Activated T-helper 9 cell treated with anti-CD3 and anti-CD28 coated beads, Interleukin-2, amount 50 U/mL, for 16 hours (primary cell): ENCODE measurements at places on chromosomes 6 and 20.

DNA sequence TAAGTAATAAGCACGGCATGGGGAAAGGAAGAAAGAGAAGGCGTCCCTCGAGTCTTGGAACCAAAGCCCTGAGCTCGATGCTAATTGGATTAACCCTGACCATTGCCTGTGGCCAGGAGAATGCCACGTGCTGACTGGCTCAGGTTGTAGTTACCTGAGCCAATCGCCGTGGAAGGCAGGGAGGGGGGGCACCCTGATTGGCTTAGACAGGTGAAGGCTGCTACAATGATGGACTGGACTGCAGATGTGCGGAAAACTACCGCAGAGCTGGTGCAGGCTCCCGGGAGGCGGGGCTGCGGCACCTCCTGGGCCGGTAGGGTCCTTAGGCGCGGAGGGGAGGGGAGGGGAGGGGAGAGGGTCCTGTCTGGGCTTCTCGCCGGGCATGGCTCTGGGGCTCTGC lies 121.3 kb downstream of the TFAP2C start:
- DNase-seq: no peak

DNA sequence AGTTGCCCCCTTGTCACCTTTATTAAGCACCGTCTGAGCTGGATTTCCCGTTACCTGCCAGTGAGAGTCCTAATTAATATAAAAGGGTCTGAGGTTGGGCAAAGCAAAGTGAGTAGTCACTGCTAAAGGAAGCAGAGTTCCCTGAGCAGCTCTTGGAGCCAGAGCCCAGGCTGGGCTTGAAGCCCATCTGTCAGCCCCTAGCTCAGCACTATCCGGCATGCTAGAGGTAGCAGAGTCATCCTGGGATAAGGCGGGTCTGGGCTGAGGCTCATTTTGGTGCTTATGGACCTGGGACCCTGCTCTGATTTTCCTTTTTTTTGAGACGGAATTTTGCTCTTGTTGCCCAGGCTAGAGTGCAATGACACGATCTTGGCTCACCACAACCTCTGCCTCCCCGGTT lies 46.2 kb downstream of the ADNP start:
- DNase-seq: no peak

DNA sequence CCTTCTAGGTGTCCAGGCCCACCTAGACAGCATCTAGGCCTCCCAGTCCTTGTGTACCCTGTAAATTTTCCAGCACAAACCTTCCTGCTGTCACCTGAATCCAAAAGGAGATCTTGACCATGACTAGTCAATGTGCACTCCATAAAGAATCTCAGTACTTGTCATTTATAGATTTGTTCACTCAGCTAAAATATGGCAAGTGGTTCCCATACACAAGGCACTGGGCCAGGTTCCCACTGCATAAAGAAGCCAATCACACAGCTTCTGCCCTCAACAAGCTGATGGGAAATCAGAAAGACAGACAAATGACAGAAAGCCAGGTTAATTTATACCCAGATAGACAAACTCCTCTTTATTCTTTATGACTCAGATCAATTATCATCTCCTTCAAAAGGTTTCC lies 526.8 kb downstream of the CD83 start:
- no peak for DNase-seq

DNA sequence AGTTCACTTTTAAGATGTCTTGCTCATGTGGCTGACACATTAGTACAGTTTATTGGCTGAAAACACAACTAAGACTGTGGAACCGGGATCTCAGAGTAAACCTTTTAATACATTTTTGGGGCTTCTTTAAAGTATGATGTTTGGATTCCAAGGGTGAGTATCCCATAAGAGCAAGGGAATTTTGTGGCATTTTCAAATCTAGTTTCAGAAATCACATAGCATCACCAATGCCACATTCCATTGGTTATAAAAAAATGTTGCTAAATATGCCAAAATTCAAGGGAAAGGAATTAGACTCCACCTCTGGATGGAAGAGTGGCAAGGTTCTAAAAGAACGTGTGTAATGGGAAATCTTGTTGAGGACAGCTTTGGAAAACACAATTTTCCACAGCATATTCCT lies 338.6 kb downstream of the COL12A1 start:
- DNase-seq: no peak

GRCh38 chr20:1663917-1664316 lies 6.3 kb upstream of the SIRPG start:
- no peak for DNase-seq

- DNase-seq: no peak
These were observed 66.6 kb downstream of the CSE1L start for GRCh38 chr20:49112596-49113274.

DNA sequence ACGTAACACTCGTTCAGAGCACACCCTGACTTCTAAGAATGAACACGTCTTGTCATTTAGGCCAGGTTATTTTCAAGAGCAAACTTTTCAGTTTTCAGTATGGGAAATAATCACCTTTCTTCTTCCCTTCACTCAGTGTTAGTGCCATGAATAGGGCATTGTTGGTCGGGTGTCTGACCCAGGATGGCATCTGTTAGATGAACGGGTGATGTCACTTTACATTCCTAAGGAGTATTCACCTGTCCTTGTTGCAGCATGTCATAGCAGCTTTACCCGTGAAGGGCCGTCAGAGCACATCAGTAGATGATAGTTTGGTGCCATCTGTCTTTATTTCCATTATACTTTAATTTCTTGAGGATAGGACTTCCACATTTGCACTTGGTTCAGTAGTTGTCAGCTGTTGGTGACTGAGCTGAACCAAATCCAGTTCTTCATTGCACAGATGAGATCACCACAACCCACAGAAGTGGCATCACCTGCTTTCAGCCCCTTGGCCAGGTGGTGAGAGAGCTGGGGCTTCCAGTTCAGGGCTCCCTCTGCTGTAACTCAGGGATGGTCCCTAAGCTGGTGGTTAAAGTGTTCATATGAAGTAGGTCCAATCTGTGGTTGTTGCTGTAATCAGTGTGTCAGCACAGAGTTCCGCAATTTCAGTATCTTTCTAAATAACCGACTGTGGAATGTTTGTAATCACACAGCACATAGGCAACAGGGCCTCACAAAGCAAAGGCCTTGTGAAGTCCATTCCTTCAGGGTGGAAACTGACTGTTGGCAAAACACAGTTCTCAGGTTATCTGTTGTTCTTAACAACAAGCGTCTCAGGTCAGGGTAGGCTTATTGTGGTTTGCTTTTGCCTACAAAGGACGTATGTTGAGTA lies 68.2 kb downstream of the FAM120B start:
- DNase-seq: no peak

DNA sequence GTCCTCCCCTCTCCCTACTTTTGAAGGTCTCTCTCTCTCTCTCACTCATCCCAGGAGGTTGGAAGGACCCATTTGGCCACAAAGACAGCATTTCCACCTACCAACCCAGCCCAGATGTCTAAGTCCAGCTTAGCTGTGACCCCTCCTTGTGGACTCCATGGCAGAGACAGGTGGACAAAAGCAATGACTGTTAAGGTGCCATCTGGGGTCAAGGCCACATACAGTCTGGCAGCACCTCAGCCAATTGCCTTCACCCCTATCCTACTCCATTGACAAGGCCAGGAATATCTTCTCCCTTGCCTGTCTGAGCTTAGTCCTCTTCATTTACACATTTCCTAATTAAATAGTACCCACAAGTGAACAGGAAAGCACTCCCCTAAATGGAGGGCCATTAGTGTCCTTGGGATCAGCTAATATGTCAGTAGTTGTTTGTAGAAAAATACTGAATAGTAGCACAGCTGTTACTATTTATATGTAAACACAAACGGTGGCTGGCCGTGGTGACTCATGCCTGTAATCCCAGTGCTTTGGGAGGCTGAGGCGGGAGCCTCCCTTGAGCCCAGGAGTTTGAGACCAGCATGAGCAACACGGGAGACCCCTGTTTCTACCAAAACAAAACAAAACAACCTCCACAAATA lies 28.8 kb downstream of the GCM1 start:
- DNase-seq: no peak

DNA sequence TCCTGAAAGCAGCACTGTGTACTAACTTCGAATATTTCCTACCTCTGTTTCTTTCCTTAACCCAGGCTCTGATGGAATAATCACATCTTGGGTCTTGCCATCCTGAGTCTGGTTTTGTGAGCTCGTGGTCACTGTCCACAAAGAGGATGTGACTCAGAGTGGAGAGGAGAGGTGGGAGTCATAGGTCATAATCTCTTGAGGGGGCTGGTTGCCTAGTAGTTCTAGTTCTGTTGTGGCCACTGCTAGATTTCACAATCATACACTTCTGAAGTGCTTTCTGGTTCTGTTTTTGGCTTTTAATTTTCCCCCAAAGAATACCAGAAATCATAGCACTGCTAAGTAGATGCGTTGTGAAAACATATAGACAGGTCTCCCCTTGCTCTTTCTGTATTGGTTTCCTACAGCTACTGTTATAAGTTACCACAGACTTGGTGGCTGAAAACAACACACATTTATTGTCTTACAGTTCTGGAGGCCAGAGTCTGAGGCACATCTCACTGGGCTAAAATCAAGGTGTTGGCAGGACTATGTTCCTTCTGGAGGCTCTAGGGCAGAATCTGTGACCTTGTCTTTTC lies 102.8 kb downstream of the NRSN1 start:
- DNase-seq: no peak

- DNase-seq: no peak
These were observed 48.5 kb downstream of the STK4 start for GRCh38 chr20:45014671-45015415.

DNA sequence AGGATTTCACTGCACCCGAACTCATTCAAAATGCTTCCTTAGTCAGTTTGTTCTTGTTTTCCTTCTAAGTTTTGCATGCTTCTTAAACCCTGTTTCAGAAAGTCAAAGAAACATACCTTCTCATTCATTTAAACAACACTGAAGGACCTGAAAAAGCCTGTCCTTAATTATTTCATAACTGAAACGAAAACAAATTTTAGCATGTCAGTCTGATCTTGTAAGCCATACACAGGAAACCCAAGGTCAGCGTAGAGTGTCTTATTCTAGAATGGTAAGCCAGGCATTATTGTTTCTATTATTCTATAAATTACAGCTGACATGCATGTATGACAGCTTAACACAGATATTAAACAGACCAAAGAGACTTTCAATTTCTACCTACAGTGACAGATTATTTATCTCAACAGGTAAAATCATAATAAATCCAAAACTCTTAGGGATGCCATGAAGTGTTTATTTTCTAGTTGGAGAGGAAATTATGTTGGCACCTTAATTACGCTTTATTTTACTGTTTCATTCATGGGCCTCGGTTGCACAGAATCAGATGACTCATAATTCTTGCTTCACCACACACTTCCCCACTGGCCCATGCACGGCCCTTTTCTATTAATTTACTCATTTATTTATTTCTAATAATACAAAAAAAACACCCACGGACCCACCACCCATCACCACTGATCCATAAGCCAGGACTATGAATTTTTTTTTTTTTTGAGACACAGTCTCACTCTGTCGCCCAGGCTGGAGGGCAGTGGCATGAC lies 39.3 kb upstream of the DUSP22 start:
- no peak for DNase-seq

DNA sequence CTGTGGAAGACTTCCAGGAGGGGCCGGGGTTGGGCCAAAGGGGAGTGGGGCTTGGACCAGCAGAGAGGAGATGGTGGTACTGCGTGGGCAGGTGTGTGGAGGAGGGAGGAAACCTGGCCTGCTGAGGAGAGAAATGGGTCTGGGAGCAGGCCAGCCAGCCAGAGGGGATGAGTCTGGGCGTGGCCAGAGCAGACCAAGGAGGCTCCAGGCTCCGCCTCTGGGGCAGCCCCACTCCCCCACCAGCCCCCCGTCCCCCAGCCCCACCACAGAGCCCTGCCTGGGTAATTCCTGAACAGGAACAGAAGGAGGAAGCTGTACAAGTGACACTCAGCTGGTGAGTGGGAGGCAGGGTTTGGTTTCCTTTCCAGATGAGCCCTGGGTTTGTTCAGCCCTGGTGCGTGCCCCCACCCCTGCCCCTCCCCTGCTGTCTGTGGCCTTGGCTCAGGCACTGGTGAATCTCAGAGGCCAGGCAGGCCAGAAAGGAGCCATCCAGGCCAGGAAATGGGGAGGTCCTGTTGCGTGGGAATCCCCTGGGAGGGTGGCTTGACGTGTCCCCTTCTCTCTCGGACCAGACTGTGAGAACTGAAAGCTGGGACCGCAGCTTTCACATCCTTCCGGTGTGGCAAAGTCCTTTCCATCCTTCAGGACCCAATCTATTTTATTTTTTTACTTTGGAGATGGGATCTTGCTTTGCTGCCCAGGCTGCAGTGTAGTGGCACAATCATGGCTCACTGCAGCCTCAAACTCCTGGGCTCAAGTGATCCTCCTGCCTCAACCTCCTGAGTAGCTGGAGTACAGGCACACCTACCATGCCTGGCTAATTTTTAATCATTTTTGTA lies 9.4 kb upstream of the SRC start:
- peak; percentile 11 for DNase-seq

GRCh38 chr20:61278296-61278695 lies 26.2 kb downstream of the CDH4 start:
- no peak for DNase-seq

- no peak for DNase-seq
These were observed 978 bp downstream of the WFDC6 start for GRCh38 chr20:45538209-45538799.

GRCh38 chr6:130863415-130864230 lies 36.4 kb downstream of the SMLR1 start:
- no peak for DNase-seq

GRCh38 chr20:362271-363254 lies 15.7 kb downstream of the NRSN2 start:
- peak; percentile 18 for DNase-seq

DNA sequence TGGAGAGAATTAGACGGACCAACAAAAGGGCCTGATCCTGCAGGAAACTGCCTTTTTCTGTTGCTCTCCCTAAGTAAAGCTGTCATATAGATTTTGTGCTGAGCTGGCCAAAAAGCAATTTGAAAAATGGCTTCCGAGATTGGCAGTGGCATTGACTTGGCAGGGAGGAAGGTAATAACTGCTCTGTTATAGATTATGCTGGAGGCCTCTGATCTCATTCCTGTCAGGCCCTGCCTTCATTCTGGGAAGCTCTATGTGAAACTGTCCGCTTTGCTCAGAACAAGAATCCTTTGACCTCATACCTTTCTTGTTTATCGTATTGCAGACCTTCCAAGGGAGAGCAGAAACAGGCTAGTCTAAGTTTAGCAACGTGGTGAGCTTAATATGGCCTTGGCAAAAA lies 234.4 kb downstream of the PHACTR1 start:
- no peak for DNase-seq

DNA sequence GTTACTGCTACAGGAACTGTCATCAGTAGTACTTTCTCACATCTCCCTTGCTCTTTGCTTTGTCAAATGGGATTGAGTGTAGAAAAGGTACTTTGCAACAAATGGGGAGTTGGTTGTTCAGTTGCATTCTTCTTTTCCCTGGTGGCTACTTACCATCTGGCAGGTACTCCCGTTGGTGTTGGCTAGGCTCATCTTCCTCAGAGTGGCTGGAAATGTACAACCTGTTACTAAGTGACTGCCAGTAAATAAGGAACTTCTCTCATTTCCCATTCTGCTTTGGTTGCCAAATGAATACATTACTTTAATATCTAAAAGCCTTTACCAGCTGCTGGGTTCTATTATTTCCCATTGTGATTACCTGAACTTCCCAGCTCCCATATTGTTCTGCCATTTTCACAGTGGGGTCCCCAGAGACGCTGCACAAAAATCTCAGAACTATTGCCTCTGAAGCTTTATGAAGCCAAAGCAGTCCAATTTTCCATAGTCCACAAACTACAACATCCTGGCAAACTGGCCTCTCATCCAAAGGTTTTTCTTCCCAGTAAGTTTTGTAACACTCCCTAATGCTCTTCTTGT lies 229.7 kb upstream of the HTR1E start:
- no peak for DNase-seq
